ENCODE measurements at places on chromosomes 2 and 18.

DNA sequence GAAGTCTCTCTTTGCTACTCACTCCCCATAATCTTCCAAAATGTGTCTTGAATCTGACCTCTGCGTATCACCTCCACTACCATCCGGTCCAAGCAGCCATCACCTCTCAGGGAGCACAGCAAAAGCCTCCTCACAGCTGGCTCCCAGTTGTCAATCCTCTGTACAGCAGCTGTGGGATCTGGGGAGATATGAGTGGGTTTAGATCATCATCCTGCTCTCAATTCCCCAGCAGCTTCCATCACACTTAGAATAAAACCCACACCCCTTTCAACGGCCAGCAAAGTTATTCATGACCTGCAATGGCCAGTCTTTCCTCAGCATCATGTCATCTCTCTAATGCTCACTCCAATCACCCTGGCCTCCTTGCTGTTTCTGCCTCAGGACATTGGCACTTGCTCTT is 261.6 kb downstream of the PAX3 start:
- no peak for DNase-seq

DNA sequence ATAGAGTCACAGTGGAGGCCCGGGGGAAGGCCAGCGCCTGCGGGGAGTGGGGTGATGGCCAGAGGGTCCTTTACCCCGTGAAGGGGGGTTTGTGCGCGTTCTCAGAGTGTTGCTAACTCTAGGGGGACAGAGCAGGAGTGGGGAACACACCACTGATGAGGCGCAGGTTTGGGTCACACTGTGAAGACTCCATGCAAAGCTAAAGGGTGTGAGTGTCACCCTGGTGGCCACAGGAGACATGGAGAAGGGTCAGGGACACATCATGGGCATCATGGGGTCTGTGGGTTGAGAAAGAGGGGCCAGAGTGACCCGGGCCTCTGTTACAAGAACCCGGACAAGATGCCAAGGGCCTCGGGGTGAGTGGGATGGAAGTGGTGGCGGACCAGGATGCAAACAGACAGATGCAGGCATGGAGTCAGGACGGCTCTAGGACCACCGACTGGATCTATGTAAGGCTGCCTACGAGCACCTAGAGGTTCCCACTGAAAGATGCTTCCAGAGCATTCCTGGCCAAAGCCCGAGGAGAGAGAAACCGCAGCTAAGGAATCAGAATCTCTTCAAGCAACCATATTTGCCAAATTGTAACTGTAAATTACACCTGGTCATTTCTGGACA is 84.3 kb downstream of the PXDN start:
- DNase-seq = no peak

DNA sequence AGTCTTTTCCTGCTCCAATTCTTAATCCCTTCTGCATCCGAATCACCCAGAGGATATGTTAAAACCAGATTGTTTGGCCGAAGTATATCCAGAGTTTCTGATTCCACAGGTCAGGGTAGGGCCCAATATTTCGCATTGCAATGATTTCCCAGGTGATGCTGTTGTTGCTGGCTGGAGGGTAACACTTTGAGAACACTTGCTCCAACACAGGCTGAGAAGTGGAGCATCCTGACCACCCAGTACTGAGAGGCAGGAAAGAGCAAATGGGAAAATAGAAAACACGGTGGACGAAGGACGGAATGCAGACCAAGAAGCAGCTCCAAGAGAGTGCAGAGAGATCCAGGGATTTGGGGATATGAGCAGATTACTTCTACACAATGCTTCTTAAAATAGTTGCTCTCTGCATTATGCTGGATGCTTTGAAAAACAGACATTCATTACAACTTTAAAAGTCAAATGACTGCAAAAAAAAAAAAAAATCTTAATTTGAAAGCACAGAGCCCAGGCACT is 362.2 kb upstream of the SLC14A2 start:
- no peak for DNase-seq

DNA sequence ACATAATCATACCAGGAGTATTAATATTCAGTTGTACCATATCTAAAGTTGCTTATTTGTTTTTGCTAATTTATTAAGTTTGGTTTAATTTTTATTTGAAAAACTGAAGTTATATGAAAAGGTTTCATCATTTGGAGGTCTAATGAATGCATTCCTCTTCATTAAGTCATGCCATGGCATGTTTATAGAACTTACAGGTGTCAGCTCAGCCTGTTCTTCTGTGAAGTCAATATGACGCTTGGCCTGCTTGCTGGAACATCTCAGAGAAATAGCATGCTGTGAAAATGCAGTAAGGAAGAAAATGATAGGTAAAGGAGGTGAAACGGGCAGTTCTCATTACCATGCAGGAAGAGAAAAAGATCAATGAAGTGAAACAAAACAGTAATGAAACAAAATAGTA is 58.2 kb downstream of the RAPH1 start:
- no peak for DNase-seq

DNA sequence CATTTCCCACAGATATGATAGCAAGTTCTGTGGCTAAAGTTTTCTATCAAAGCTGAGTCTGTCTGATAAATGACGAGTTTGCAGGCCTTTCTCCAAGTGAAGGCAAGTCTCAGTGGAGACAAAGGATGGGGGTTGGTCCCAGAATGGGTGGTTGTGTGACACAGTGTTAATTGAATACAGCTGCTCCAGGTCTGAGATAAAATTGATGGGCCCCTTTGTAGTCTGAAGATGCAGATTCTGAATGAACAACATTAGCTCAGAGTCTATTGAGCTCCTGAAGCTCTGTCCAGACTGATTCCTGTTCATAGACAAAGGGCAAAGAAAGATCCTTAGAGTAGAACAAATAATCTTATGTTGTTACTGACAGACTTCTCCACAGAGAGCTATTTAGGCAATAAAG is 296.9 kb upstream of the CYRIA start:
- no peak for DNase-seq

DNA sequence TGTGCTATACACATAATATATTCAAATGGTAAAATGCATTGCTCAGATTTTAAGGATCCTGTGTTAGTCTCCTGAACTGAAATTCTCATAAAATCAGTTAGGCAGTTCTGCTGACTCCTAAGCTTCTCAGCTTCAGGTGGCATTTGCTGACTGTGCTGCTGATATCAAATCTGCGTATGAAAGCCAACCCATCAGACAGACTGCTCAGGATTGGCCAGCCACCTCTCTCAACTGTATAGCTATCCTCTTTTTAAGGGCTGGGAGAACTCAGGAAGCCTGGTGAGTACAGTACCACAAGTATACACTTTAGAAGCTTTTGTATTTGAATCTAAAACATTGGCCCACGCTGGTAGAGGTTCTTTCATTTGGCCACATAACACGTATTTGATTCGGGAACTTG is 28.7 kb downstream of the PTCD3 start:
- DNase-seq = no peak

Measured in natural killer cell (primary cell).